ENCODE measurements at places on chromosomes 4 and X.

DNA sequence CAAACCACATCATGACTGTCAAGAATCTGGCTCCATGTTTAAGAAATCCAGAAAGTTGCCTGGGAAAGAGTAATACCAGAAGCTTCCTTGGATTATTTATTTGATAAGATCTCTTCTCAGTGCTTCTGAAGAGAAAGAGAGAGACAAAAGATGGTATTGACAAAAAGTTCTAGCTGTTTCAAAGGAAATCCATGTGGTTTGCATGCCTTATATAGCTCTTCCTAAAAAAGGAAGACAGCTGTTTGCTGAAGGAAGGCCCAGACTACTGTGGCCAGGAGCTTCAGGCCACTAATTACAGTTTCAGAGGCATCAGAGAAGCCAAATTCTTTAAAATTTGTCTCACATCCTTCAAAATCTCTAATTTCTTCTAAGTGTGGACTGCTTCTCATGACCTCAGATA lies 565.2 kb upstream of the SLIT2 start:
- DNase-seq, result no peak
- H3K27me3 ChIP-seq, result no peaks in the 10 kb centered on the region
- no peaks in the 10 kb centered on the region for H3K4me1 ChIP-seq
- no peaks in the 10 kb centered on the region for H3K36me3 ChIP-seq

DNA sequence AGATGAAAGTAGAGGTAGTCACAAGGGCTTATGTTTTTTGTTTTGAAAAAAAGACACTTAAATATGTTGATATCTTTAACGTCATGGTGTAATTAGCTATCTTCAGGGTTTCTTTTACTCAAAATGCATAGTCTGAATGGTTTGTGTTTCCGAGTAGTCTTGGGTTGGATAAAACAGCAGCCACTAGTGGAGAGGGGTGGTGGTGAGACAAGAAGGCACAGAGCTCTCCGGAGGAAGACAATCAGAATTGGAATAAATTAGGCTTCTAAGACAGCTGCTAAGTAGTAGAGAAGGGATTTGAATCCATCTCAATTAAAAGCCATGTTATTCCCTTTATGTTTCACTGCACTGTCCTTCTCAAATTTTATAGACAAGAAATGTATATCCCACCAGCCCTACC lies 240.4 kb upstream of the VEGFC start:
- H3K36me3 ChIP-seq, result no peaks in the 10 kb centered on the region
- DNase-seq, result no peak
- no peak overlapping the region for H3K27ac ChIP-seq
- no peaks in the 10 kb centered on the region for H3K4me1 ChIP-seq

DNA sequence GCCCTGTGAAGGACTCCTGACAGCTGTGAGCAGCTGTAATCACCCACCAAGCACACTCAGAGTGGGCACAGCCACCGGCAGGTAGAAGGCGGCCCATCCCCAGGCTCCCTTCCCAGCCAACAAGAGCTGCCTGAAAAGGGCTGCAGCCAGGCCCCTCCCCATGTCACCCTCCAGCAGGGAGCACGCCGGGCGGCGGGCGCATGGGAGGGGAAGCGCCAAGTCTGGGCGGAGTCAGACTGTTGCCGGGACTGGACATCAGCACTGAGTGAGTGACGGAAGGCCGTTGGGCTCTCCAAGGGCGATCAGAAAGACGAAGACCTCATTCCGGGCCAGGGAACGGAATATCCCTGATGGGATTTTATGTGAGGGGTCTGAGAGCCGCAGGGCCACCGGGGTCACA lies 82.1 kb downstream of the PPP2R2C start:
- H3K27me3 ChIP-seq, result peaks cover 5% of the 10 kb centered on the region
- no peak overlapping the region for H3K27ac ChIP-seq
- H3K4me3 ChIP-seq, result no peak overlapping the region

GRCh38 chr4:81600520-81601357 lies 129.0 kb upstream of the RASGEF1B start:
- no peak for DNase-seq
- H3K4me3 ChIP-seq, result no peak overlapping the region
- H3K27ac ChIP-seq, result no peak overlapping the region
- no peaks in the 10 kb centered on the region for H3K4me1 ChIP-seq

GRCh38 chr4:76950052-76950955 lies 752 bp downstream of the SEPTIN11 start:
- H3K4me1 ChIP-seq, result peaks cover 18% of the 10 kb centered on the region
- peak overlapping the region; percentile 48 for H3K27ac ChIP-seq
- H3K27me3 ChIP-seq, result peaks cover 37% of the 10 kb centered on the region
- H3K36me3 ChIP-seq, result peaks cover 2% of the 10 kb centered on the region
- DNase-seq, result peak; percentile 40
- peak overlapping the region; percentile 77 for H3K4me3 ChIP-seq

DNA sequence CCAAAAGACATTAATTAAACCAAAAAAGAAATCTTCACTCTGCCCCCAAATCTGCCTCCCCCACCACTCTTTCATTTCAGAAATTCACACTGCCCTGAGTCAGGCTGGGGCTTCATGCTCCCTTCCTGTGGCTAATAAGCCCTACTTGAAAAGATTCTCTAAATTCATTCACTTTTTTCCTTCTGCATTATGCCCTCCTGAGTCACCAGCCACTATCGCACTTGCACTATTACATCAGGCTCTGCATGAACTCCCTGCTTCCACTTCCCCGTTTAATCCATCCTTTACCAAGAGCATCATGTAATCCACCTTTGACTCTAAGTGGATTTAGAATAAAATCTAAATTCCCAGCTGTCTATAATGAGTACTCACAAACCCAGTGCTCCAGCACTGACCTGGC lies 295.4 kb upstream of the KLF3 start:
- no peak overlapping the region for H3K27ac ChIP-seq
- peaks cover 6% of the 10 kb centered on the region for H3K27me3 ChIP-seq
- peaks cover 2% of the 10 kb centered on the region for H3K4me1 ChIP-seq
- no peak for DNase-seq

GRCh38 chr4:155900381-155900780 lies 3.1 kb upstream of the TDO2 start:
- H3K4me1 ChIP-seq, result no peaks in the 10 kb centered on the region
- no peaks in the 10 kb centered on the region for H3K27me3 ChIP-seq
- DNase-seq, result no peak

- H3K36me3 ChIP-seq, result no peaks in the 10 kb centered on the region
- H3K27ac ChIP-seq, result no peak overlapping the region
- H3K4me1 ChIP-seq, result no peaks in the 10 kb centered on the region
- no peak overlapping the region for H3K4me3 ChIP-seq
Measured at GRCh38 chr4:119014658-119015057, 121.0 kb upstream of the MYOZ2 start.

- H3K4me1 ChIP-seq, result peaks cover 89% of the 10 kb centered on the region
- peaks cover 74% of the 10 kb centered on the region for H3K36me3 ChIP-seq
- DNase-seq, result no peak
- H3K27me3 ChIP-seq, result no peaks in the 10 kb centered on the region
- H3K4me3 ChIP-seq, result no peak overlapping the region
Measured at GRCh38 chr4:40246011-40246900, 49.4 kb downstream of the RHOH start.
